ENCODE measurements at places on chromosomes 13 and 19.

GRCh38 chr13:45863709-45864590 is 12.4 kb upstream of the SIAH3 start:
- DNase-seq = no peak

DNA sequence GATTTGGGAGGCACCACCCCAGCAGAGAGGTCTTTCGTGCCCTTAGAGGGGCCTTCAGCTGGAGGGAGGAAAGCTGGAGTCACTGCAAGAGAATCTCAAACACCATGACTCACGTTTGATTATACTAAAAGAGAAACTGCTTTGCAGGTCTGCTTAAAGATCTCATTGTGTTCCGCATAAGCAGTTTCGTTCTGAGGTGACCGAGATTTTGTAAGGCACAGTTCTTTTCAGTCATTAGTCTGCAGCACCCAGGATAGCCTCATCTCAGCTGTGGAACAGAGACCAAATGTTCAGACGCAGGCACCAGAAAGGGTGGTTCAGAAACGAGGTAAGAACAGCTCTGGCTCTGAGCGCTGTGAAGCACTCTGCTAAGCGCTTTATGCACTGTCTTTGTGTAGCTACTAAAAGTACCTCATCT is 71.2 kb upstream of the GTF3A start:
- DNase-seq = no peak

- DNase-seq = peak; percentile 46
Observed at GRCh38 chr19:10288662-10289166, 1.0 kb upstream of the ICAM5 start.

- no peak for DNase-seq
Observed at GRCh38 chr19:10568062-10568825, 535 bp downstream of the CDKN2D start.

- peak; percentile 71 for DNase-seq
Observed at GRCh38 chr19:4730740-4731171, 7.1 kb upstream of the DPP9 start.

- no peak for DNase-seq
Observed at GRCh38 chr13:92951273-92951890, 275.2 kb upstream of the GPC6 start.

GRCh38 chr19:7685546-7686445 is 5.2 kb downstream of the TRAPPC5 start:
- no peak for DNase-seq

- DNase-seq = peak; percentile 59
Observed at GRCh38 chr13:39038569-39039030, 344 bp downstream of the NHLRC3 start.

DNA sequence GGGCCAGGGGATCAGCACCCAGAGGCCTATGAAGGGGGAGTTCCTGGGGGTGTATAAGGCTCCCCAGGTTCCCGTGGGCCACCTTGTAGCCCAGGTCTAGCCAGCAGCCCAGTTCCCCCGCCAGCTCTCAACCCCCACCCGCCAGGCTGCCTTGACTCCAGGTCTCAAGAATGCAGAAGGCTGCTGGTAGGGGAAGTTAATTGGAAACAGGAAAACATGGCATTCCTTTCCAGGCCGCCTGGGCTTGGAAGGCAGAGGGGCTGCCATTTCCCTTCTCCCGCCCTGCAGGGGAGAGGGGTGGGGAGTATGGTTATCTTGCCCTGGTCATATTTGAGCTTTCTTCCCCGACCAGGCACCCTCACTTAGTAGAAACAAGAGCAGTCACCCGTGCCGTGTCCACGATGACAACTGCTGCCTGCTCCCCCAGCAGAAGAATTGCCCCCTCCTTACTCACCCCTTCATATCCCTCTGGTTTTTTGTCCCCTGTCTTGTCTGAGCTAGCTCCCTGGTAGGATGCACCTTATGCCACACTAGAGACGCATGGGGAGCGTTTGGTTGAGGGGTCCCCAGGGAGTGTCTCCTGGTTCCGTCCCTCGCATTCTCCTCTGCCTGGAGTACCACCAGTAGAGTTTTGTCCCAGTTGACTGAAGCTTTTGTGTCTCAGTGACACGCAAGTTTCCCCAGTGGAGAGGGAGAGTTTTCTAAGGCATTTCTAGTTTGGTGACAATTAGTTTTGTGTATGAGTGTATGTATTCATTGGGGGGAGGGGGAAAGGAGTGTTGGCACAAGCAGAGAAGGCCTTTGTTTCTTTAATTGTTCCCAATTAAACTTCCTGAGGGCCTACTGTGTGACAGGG is 4.5 kb downstream of the BICRA start:
- DNase-seq = no peak

- DNase-seq = no peak
Observed at GRCh38 chr19:1653300-1653628, 849 bp upstream of the TCF3 start.

GRCh38 chr19:28793391-28794168 is 419.4 kb downstream of the UQCRFS1 start:
- no peak for DNase-seq

GRCh38 chr19:44696939-44697669 is 1.8 kb upstream of the CEACAM16 start:
- DNase-seq = no peak

DNA sequence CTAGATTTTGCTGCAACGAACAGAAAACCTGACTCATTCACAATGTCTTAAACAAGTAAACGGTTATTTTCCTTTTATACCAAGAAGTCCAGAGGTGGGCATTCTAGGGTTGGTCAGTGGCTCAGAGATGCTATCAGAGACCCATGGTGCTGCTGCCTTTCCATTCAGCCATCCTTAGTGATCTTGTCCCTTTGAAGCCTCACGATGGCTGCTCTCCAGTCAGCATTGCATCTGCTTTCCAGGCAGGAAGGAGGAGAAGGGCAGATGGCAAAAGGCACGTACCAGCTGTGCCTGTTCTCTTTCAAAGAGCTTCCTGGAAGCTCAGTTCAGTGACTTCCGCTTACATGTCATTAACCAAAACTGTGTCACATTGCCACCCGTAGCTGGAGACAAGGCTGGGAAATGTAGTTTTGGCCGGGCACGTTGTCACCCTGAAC is 30.1 kb downstream of the WDFY2 start:
- peak; percentile 65 for DNase-seq

All from CD4-positive, alpha-beta T cell treated with Interleukin-12 subunit alpha and Interleukin-12 subunit beta, for 1 hour (primary cell).